ENCODE measurements at places on chromosomes 2 and 18.

DNA sequence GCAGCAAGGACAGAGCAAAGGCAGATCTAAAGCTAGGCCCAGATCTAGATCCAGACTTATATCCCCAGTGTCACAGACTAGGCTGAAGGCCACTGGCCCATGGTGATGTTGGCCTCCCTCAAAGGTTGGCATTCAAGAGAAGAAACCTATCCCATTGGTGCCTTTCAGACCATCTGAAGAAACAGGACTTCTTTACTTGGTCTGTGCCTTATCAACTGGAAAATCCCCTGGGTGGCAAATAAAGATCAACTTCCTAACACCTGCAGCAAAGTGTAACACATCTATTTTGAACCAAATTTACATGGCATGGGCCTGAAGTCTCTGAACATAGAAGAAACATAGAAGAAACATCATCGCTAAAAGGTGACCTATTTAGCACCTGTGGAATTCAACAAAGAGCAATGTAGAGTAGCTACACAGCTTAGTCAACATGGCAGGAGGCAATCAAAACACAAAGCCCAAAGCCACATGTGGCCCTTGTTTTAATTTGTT is 35.8 kb downstream of the METTL4 start:
- DNase-seq: no peak

DNA sequence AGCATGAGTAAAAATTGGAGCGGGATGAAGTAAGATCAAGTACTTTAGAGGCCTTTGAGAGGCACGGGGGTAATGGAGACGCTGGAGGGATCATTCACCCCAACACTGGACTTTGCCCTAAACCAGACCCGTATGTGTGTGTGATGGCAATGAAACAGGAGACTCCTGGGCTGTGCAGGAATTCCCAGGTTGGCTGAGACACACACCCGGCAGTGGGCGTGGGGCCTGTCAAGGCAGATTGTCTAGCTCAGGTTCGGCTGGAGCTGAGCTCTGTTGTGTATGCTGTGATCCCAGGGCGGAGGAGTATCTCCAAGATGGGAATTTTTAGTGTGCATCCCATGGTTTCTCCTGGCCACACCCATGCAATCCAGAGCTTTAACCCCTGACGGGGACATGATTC is 83.2 kb upstream of the MC2R start:
- no peak for DNase-seq

- DNase-seq: no peak
These were observed 1.4 kb upstream of the CAPN10 start for GRCh38 chr2:240585101-240585500.

DNA sequence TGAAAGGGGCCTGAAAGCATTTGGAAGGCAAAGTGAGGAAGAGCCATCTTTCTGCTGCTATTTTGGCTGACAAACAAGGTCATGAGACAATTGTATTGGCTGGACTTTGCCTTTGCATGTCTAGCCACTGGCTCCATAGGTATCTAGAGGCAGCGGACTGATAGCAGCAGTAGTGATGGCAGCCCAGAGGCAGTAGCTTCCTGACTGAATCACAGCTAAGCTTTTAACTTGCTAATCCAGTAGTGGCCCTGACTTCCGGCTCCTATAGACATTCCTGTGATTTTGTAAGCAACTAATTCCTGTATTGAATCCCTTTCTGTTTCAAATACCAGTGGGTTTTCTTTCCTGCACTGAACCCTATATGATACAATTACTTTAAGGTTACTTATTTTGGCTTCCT is 69.8 kb upstream of the PDE1A start:
- no peak for DNase-seq

GRCh38 chr2:196551014-196551413 is 88.5 kb upstream of the CCDC150 start:
- DNase-seq: no peak

DNA sequence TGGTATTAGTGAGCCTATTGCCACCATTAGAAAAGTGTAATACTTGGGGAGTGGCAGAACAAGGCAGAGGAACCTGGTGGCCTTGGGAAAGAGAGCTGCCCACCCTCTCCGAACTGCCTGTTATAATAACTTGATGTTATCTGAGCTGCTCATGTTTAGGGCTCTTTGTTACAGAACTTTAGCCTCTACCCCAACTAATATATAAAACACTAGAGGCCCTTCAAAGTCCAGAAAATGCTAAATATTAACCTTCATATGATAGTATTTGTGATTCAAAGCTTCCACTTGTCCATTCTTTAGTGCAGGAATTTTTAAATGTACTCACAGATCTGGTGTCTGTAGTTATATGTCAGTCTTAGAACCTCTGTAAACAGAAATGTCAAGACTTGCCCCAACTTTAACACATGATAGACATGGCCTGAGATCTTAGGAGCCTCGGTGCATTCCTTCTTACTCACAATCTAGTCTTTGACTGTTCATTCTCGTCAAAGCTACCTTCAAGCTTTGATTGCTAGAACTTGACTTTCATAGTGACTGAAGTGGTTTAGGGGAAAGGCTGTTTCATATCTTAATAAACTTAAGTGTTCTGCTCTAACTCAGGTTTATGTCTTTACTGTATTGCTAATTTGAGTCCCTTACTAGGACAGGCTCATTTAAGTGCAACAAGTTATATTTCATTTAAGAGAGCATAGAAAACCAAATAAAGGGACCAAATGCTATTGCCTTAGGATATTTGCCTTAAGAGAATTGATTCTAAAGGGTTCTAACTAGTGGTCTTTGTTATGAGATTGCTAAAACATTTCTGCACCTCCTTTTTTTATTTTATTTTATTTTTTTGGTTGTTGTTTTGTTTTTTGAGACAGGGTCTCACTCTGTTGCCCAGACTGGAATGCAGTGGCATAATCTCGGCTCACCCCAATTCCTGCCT is 41.6 kb downstream of the DDX1 start:
- no peak for DNase-seq

DNA sequence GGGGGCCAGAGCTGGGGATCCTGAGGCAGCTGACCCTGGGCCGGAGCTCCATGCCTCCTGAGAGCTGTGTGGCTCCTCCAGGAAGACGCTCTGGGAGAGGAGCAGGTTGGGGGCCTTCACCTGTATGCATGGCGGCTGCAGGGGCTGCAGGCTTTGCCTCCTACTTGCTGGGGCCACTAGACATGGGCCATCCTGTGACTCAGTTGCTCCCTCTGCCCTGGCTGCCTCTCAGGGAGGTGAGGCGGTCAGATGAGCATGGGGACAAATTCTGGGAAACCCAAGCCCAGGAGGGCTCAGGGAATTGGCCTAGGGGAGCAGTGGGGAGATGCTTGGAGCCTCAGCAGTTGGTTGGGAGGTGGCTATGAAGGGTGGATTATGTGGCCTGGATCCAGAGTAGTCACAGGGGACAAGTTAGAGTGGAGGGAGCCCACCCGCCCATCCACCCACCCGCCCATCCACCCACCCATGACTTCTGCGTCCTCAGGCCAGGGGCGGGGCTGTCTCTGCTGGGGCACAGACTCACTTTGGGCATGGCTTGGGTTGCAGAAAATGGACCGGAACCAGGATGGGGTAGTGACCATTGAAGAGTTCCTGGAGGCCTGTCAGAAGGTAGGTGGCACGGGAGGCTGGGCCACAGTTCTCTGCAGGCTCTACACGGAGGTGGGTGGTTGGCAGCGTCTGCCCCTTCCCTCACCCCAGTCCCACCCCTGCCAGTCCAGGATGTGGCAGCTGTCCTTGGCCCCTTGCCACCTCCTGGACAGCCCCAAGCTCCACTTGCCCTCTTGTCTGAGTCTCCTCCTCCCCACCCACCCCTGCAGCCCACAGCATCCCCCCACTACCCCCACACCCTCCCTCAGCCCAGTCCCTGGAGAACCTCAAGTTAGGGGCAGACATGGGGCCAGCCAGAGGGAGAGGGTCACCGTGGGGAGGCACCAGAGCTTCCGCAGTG is 19.5 kb upstream of the FAHD2A start:
- DNase-seq: no peak

DNA sequence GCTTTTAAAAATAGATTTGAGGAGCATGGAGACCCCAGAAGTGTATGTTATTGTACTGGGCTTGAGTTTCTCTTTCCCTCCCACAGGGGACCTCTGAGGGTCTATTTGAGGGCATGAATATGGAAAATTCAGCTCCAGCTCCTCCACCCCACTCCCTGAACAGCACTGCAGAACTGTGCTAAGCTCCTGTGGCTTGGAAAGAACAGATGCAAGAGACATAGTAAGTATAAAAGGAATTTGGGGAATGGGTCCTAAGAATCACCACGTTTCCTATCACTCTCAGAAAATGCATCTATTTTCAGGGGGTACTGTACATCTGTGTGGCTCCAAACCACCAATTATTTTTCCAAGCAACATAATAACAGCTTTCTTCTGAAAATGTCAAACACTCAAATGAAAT is 416.1 kb downstream of the ZNF521 start:
- DNase-seq: no peak

- DNase-seq: peak; percentile 74
These were observed 58.5 kb upstream of the COPS8 start for GRCh38 chr2:237026981-237027711.

DNA sequence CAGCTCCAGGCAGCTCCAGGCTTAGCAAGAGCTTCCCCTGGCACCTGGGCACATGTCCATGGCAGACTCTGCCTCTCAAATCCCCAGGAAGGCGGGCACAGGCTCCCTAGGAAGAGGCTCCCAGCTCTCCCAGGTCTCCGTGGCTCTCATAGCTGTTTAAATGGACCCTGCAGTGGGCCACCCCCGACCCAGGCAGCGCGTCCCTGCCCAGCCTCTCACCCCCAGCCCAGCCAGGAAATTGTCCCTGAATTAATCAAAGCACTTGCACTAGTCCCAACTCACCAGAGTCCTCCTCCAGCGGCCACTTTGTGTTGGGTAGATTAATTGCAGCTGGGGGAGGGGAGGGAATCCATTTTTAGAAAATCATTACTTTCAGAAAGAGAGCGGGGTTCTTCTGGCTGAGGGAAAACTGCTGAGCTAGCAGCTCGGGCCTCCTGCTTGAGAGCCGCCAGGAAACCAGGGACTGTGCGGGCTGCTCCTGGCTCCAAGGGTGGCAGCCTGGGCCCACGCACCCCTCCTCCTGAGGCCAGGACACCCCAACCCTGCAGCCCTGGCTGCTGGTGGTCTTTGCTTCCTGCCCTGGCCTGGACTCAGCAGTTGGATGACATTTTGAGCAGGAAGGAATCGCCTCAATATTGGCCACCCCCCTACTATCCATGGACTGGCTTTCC is 36.0 kb downstream of the SMAD7 start:
- DNase-seq: no peak

GRCh38 chr2:42613281-42614064 is 45.0 kb downstream of the MTA3 start:
- DNase-seq: no peak

DNA sequence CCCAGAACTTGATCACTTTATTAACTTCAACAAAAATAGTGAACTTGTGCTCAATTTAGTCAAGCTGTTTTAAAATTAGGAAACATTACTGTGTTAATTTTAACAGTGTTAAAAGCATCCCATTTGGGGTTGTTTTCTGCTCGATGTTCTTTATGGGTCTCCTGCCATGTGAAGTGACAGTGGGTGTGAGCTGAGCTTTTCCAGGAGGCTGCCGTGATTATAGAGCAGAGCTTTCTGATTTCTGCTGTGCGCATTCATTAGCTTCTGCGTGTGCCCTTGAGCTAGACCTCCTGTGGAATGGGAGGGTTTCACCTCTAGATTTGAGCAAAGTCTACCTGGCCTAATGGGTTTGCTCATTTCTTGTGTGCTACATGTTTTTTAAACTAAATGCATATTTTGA is 121.5 kb downstream of the WDSUB1 start:
- DNase-seq: no peak

GRCh38 chr2:31097962-31098613 is 40.2 kb downstream of the GALNT14 start:
- no peak for DNase-seq

GRCh38 chr2:100606726-100607343 is 44.0 kb downstream of the PDCL3 start:
- DNase-seq: peak; percentile 61

- DNase-seq: peak; percentile 71
These were observed 122.6 kb upstream of the XPO1 start for GRCh38 chr2:61660511-61661388.

- no peak for DNase-seq
These were observed 558.2 kb upstream of the LINC00305 start for GRCh38 chr18:64707052-64707451.

GRCh38 chr2:69200107-69200520 is 186.9 kb downstream of the GFPT1 start:
- no peak for DNase-seq
